HuH-7 (cell line): ENCODE measurements at places on chromosomes 11 and 22.

- DNase-seq = peak; percentile 96
Measured at GRCh38 chr11:27158456-27159334, 118.1 kb downstream of the BBOX1 start.

GRCh38 chr22:30833322-30833721 is 135.3 kb downstream of the MORC2 start:
- no peak for DNase-seq

- DNase-seq = no peak
Measured at GRCh38 chr11:120089036-120090001, 48.6 kb downstream of the TRIM29 start.

GRCh38 chr22:23520863-23521440 is 59.1 kb downstream of the IGLL1 start:
- peak; percentile 65 for DNase-seq

DNA sequence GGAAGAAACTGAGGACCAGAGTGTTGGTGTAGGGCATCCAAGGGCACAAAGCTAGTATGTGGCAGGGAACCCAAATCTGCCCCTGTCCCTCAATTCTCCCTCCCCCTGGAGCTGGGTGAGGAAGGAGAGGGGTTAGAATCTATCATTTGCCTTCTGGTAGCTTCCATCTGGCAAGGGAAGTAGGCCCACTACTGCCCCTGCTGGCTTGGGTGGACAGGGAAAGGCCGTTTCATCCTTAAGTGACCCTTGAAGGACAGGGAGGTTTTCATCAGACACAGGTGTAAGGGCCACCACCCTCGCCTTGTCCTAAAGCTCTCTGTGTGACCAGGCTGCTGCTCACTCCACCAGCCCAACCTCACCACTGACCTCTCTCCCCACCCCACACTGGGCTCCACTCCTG is 22.1 kb downstream of the NECTIN1 start:
- no peak for DNase-seq

DNA sequence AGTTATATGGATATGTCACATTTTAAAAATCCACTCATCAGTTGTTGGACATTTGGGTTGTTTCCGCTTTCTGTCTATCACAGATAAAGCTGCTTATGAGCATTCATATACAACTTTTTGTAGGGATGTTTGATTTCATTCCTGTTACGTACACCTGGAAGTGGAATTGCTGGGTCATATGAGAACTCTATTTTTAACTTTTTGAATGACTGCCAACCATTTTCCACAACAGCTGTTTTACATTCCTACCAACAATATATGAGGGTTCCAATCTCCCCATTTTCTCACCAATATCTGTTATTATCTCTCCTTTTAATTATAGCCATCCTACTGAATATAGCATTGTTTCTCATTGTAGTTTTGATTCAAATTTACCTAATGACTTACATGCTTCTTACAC is 172.0 kb downstream of the UVRAG start:
- no peak for DNase-seq

GRCh38 chr22:20034143-20034542 is 13.2 kb downstream of the TANGO2 start:
- DNase-seq = no peak

GRCh38 chr11:5596607-5597201 is at the start of gene TRIM6:
TRIM6 (plus strand) TSS chr11:5596637; CDS start chr11:5596898, 261 bp downstream.
- DNase-seq = peak; percentile 60

- no peak for DNase-seq
Measured at GRCh38 chr11:67484847-67485311, 2.1 kb downstream of the AIP start.

- DNase-seq = no peak
Measured at GRCh38 chr11:62030071-62030684, 62.7 kb upstream of the FTH1 start.

DNA sequence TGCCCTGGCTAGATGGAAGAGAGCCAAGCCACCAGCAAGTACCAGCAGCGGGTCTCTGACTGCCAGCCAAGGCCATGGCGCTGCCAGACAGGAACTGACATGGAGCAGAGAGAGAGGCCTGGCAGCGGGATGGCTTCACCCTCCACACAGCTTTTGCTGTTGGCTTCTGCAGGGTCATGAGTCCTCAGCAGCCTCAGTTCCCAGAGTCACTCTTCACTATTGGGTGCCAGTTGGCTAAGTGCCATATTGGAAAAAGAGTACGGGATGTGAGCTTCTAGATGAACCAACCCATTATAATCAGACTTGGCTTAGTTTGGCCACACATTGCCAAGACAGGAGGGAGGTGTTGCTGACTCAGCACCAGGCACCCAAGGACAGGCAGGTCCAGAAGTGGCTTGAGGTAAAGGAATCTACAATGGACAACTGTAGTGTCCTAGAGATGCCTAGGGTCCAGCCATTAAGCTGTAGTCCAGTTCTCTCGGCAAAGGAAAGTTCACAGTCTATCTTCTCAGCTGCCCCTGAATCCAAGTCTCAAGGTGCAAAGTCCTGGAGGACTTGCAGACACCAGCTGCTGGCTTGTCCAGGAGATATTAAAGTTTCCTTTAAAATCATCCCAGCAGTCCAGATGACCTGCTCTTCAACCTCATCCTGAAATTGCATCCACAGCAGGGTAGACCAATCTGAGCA is 40.7 kb upstream of the POU2AF1 start:
- no peak for DNase-seq

DNA sequence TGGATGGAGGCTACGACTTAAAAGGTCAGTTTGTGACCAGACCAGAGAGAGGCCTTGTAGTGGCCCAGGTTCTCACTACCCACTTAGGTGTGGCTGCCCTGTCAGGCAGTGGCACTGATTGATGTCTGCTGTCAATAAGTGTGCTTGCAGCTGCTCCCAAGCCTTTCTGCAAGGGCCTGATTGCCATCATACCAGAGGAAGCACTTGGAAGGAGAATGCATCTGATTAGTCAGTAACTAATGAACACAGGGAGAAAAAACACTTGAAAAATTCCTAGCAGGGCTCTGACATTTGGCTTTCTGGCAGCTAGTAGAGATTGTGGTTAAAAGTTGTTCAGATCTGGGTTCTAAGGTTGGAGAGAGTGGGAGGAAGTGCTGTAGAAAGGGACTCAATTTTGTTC is 107.5 kb downstream of the NAV2 start:
- DNase-seq = no peak

GRCh38 chr11:6027501-6027900 is 3.1 kb downstream of the OR56A1 start:
- no peak for DNase-seq

DNA sequence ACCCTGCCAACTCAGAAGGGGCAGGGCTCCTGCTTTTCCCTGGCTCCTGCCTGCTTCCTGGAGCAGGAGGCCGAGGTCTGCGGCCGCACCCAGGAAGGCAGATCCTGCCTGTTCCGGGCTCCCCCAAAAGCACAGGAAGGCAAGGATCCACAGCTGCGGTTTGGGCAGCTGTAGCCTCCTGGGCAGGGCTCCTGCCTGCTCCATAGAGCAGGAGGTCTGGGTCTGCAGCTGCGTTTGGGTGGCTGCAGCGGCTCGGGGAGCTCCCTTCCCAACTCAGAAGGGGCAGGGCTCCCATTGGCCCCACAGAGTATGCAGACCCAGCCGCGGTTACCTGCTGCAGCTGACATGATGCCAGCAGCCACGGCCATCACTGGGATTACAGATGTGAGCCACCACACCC is 5.5 kb downstream of the UPK2 start:
- DNase-seq = no peak

DNA sequence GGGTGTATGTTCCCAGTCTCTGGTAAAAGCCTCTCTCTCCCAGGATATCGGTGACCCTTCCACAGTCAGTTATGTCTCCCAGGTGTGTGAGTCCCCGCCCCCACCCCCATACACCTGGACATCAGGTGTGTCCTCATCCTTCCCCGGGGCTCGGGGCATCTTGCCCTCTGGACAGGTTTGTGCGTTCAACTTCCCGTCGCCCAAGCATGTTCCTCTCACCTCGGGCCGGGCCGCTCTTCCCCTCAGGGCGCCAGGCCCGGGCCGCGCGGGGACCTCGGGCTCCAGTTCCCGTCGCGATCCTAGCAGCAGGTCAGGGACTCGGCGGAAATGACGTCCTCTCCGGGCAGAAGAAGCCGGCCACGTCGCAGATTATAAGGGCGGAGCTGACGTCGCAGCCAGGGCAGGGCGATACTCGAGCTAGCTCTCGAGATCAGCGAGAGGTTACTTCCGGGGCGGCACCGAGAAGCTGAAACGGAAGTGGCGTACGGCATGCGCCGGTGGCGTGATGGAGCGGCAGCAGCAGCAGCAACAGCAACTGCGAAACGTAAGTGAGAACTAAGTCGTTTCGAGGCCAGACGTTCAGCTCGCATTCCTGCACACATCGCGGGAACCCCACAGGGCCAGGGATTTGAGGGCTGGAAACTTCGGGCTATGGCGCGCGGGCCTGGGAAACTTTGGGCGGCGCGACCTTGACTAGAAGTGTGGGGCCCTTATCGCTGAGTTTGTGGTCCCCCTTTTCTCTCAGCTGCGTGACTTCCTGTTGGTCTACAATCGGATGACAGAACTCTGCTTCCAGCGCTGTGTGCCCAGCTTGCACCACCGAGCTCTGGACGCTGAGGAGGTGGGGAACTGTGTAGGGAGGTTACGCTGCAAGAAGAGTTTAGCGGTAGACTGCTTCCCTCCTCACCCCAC is at the start of the genes ARFIP2 and TIMM10B:
Gene ARFIP2, minus strand, starts transcription at position 320 of the 912 bp plus-strand sequence. CDS start 910 bp downstream, outside the sequence.
Gene TIMM10B, plus strand, starts transcription at position 490 of the 912 bp plus-strand sequence. Its CDS starts 16 bp downstream, at position 506.
- peak; percentile 96 for DNase-seq

DNA sequence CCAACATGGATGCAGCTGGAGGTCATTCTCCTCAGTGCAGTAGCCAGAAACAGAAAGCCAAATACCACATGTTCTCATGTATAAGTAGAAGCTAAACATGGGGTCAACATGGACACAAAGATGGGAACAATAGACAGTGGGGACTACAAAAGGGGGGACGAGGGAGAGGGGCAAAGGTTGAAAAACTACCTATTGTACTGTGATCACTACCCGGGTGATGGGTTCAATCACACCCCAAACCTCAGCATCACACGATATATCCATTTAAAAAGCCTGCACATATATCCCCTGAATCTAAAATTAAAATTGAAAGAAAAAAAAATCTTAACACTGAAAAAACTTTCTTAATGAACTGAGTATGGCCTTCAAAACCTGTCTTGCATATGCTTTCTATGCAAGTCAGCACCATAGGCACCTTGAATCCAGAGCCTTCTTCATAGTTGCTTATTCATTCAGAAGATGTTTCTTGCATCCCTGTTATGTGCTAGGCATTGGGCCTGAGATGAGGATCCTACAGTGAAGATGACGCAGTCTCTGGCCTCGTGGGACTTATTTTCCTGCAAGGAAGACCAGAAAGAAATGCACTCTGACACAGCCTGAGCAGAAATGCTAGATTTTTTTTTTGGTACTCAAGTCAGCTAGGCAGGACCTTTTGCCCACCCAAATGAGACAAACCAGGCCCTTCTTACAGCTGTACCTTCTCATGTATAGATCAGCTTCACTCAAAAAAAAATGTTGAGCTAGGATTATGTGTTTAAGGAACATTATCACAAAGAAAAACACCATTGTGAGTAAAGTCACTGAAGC is 21.0 kb downstream of the NNMT start:
- no peak for DNase-seq

GRCh38 chr11:34300026-34300925 is 57.5 kb downstream of the ABTB2 start:
- DNase-seq = no peak

DNA sequence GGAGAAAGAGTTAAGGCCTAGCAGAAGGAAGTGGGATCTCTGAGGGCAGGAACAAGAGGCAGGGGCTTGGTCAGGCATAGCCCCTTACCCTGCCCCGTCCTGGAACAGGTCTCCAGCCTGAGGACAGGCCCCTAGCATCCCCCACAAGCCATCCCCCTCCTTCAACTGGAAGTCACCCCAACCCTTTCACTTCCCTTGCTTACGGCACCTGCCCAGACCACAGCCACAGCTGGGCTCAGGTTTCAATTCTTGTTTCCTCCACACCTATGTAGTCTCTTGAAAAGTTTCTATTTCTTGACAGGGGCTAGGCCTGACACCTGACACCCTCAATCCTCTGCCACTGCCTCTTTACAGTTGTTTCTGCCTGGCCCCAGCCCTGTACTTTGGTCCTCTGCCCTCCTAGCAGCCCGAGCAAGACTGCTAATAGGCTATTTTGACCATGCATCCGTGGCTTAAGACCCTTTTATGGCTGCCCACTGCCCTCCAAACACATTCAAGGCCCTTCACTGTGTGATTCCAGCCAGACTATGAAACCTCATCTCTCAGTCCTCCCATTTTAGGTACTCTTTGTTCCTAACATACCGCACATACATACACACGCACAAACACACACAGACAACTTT is 10.9 kb upstream of the FCHSD2 start:
- no peak for DNase-seq

DNA sequence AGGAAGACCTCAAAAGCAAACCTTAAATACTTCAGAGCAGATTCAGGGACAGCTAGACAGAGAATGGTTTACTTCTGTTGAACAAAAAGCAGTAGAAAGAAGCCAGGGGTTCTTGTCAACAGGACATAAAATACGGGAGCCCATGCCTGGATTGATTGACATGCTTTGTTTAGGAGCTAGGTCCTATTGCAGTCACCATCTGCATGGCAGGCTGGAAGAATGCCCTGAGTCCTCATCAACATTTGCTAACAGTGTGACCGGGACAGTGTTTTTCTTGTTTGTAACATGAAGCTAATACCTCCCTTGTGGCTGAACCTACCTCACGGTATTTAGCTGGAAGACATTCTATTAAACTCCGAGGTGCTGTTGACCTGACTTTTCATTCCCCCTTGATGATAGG is 225.4 kb downstream of the NTM start:
- no peak for DNase-seq

DNA sequence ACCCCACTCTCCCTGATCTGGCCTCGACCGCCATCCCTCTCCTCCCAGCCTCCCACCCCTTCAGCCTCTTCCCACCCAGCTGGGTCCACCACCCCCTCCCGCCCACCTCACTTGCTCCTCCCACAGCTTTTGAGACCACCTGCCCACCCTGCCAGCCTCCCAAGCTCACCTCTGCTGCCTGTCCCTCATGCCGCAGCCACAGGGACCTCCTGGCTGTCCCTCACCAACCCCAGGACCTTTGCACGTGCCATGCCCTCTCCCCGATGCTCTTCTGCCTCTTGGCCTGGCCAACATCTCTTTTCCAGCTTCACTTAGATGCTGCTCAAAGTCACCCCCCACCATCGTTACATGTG is 6.5 kb downstream of the PNPLA5 start:
- DNase-seq = no peak

- DNase-seq = no peak
Measured at GRCh38 chr11:92759571-92760214, 209.8 kb upstream of the MTNR1B start.
